Activated T-helper 2 cell treated with anti-CD3 and anti-CD28 coated beads, Interferon-gamma antibody, Interleukin-2, Interleukin-4, amounts not matched to agents 10 μg/mL and 5 μg/mL and 100 μg/mL, durations not matched to agents 14 hours and 24 hours and 36 hours (primary cell): ENCODE measurements at places on chromosomes 5 and 9. TPM values are rescaled to one million over a fixed set of nuclear protein-coding genes. Genes with fewer than 3 reads are reported as not detected.

- H3K4me1 ChIP-seq = no peaks in the 10 kb centered on the region
- no peaks in the 10 kb centered on the region for H3K27me3 ChIP-seq
- DNase-seq = no peak
- H3K36me3 ChIP-seq = no peaks in the 10 kb centered on the region
These were observed 116.5 kb downstream of the BRINP1 start for GRCh38 chr9:119252671-119253299.

The TMC1 gene
- not detected in 2 replicates for total RNA-seq

The SLC36A3 gene
- total RNA-seq = not detected in 2 replicates

DNA sequence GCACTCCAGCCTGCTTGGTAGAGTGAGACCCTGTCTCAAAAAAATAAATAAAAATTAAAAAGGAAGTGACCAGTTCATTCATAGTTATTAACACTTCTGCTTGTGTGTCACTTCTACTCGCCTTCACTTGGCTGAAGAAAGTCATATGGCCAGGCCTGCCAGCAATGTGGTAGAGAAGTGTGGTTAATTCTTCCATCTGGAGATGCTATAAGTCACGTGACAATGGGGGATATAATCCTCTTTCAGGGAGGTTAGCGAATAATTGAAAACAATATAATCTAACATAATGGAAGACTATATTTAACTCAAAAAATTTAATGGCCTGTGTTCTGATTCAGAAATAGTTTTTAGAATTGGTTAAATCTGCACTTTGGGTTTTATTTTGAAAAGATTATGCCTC is 305.6 kb downstream of the DOCK8 start:
- H3K4me1 ChIP-seq = peaks cover 12% of the 10 kb centered on the region
- no peak overlapping the region for H3K27ac ChIP-seq
- no peaks in the 10 kb centered on the region for H3K36me3 ChIP-seq
- DNase-seq = no peak
- H3K4me3 ChIP-seq = no peak overlapping the region

GRCh38 chr9:14451949-14452348 is 138.0 kb upstream of the NFIB start:
- H3K27me3 ChIP-seq = no peaks in the 10 kb centered on the region
- no peak for DNase-seq
- no peak overlapping the region for H3K27ac ChIP-seq
- H3K4me3 ChIP-seq = no peak overlapping the region
- no peaks in the 10 kb centered on the region for H3K4me1 ChIP-seq
- no peaks in the 10 kb centered on the region for H3K36me3 ChIP-seq

The CNTFR gene
- not detected in 2 replicates for total RNA-seq
